ENCODE measurements at places on chromosomes 7 and 10. TPM values are rescaled to one million over a fixed set of nuclear protein-coding genes. Genes with fewer than 3 reads are reported as not detected.

Gene LLCFC1
- total RNA-seq, result not detected

Gene SRGN
- total RNA-seq, result 93.9 TPM

Gene TAF6
- 54.1 TPM for total RNA-seq

Gene HTR7
- total RNA-seq, result 1.4 TPM

Gene HIP1
- total RNA-seq, result 26.1 TPM

Gene LRRD1
- 0.82 TPM for total RNA-seq

Gene TAS2R41
- not detected for total RNA-seq

Gene TMEM270
- total RNA-seq, result not detected

Gene ZNF467
- 20.4 TPM for total RNA-seq

Gene LARP4B
- 45.3 TPM for total RNA-seq

Gene CFAP58
- total RNA-seq, result 0.35 TPM

Gene FRMD4A
- 63.1 TPM for total RNA-seq

Gene CREB5
- total RNA-seq, result 22.1 TPM
